ENCODE measurements at places on chromosomes 4 and X.

- DNase-seq: no peak
These were observed 651 bp downstream of the UCHL1 start for GRCh38 chr4:41257257-41257901.

- DNase-seq: no peak
These were observed 96.8 kb upstream of the MAP9 start for GRCh38 chr4:155473420-155474095.

- DNase-seq: no peak
These were observed 1165.9 kb upstream of the TENM3 start for GRCh38 chr4:181077341-181077740.

GRCh38 chr4:137700072-137700471, 167.8 kb upstream of the PCDH18 start:
- no peak for DNase-seq

DNA sequence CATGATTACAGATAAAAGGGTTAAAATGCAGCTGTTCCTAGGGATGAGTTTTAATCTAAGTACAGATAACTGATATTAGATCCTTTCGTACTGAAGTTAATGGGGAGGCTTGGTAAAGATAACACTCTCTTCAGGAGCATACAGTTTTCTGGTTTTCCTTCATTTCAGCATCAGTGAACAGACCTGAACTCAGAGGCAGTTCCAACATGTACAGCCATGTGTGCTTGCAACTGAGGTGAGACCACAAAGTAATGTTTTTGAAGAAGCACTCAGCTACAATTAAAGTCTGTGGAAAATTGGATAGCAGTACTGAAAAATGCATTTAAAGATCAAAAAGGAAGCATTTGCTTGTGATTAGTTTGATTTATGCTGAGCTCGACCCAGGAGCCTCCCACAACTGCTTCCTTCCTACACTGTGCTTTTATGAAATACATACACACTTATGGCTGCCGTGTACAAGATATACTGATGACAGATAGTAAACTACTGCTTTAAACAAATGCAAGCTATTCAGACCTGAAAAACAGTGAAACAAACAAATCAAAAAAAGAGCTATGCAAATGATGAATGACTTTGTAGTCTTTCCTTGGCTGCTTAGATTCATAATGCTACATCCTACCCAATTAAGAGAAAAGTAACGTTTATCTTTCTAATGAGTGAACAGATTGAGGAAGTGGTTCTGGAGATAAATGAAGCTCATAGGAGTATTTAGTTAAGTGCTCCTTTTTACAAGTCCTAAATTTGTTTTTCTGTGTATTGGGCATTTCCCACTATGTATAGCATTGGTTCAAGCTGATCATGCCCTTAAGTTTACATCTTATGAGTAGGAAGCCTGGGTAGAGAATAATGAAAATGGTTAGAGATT, 68.4 kb downstream of the PDLIM5 start:
- DNase-seq: no peak
